ENCODE measurements at places on chromosomes 7 and 10. TPM values are rescaled to one million over a fixed set of nuclear protein-coding genes. Genes with fewer than 3 reads are reported as not detected.

GRCh38 chr10:59801171-59801570 is 47.9 kb upstream of the MRLN start:
- DNase-seq = no peak

DNA sequence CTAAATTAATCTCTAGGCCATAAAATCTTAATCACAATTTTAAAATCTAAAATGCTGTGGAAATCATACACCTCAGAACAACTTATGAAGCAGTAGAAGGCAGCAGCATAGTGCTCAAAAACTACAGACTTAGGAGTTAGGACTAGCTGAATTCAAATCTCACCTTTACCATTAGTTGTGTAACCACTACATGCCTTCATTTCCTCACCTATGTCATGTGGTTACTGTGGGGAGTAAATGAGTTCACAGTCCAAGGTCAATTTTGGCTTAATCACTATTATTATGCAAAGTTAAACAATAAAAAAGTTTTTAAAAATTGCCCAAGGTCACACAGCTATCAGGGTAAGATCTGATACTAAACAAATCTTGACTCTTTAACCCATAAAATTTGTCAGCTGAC is 37.0 kb downstream of the SNX13 start:
- no peak for DNase-seq

DNA sequence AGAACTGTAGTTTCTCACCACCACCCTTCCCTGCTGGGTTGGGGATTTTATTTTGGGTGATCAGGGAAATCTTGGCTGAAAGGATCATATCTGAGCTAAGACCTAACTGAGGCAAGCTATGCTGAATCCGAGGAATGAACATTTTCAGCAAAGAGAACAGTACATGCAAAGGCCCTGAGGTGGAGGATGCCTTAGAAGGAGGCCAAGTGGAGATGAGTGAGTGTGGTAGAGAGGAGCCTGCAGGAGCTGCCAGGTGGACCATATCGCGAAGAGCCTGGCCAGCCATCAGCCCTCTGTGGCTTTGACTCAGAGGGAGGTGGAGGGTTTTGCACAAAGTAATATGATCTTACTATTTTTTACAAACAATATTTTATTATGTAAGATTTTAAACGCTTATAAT is 1.6 kb upstream of the RASGEF1A start:
- DNase-seq = no peak

DNA sequence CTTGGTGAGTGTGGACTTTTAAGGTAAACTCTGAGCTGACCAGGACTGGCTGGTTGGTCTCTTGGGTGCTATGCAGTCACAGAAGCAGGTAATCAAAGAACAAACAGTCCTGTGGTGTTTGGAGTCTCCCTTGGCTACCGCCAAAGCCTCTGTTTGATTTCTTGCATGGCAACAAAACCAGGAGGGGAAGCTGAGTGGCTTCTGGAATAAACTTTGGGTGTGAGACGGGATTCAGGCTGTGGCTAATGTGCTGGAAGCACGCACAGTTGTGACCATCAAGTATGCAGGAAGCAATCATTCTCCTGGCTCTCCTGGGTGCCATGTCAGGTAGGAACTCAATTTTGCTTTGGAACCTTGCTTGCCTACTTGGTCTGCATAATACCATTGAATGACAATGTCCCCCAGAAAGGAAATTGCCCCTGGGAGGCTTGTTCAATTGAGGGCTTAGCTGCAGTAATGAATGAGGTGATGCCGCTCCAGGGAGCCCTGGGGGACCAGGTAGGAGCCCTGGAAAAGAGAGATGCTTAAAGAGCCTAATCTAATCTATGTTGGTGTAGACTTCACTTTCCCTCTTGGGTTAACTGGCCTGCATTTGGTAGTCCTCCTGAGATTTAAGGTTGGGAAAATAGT is at the start of gene CDHR3:
Gene CDHR3 (plus strand): TSS at position 227 of the 630 bp plus-strand sequence. CDS start 55 bp downstream, at position 282.
- DNase-seq = no peak

DNA sequence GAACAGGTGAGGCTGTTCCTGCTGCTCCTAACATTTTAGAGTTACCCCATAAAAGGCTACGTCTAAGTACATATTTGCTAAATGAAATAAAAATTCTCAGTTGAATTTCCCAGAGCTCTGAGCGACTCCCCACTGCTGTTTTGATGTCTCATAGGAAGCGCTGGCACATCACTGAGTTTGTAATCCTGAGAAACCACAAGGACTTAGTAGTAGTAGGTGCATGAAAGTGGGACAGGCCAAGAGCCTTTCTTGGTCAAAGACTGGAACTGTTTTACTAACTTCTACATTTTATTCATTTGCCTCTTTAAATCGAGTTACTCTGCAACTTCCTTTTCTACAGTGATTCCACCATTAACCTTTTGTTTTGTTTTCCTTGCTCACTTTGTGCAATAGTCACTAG is 85.9 kb downstream of the XPNPEP1 start:
- no peak for DNase-seq

DNA sequence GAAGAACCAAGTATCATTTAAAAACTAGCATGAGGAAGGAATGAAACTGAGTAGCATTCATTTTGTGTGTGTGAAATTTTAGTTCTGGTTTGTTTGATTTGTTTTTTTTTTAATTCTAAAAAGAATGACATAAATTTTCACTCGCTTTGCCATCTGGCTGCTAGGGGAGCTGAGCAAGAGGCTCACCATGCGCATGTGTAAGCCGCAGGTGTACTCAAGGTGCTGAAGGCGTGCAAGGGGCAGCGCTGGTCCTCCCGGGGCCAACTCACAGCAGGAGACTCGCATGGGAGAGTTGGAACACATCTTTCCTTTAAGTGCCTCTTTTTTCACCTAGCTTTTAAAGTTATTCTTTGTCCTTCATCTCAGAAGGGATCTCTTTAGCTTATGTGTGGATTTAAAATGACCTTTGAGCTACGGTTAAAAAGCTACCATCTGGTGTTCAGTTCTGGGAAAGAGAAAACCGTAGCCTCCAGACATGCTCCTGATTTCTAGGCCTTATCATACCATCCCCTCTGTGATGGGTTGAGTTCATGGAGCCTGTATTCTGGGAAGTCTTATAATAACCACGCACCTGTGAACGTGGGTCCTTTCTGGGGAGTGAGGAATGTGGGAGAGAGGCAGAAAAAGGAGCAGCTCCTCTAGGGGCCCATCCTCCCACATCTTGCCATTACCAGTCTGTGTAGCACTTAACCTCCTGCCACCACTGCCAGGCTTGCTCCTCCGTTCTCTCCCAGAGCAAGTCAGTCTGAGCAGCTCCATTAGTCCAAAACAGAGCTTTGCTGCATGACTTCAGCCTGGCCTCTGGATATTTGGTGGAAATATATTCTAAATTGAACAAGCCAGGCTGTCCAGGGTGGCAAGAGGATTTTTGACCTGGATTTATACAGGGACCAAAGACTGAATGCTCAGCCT is 61.9 kb downstream of the KLHDC10 start:
- DNase-seq = no peak

- DNase-seq = no peak
Measured at GRCh38 chr10:117432866-117433265, 57.6 kb upstream of the PDZD8 start.

GRCh38 chr7:36208426-36208825 is 55.4 kb downstream of the EEPD1 start:
- no peak for DNase-seq

GRCh38 chr10:63587191-63587590 is 66.0 kb downstream of the REEP3 start:
- no peak for DNase-seq

DNA sequence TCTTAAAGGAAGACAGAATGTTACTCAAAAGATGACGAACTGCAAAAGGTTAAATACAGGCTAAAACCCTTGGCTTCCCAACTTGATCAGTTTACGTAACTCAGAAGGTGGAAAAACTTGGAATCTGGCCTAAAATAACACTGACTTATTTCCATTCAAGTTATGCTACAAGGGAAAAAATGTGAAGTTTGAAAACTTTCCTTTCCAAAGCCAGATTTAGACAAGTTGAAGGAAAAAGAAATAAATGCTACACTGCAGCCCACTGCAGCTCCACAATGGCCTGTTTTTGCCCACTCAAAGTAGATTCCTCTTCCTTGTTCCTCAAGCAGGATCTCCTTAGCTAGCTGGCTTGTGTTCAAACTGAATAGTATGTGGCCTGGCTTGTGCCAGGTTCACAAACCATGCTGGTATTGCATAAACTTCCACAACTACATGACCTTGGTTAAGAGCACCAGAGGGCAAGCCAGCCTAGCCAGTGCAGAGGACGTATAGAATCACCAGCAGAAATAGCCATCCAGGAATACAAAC is 166.2 kb downstream of the CPEB3 start:
- DNase-seq = no peak

The CCL24 gene
- not detected for total RNA-seq

The PDK4 gene
- 2.1 TPM for total RNA-seq
